ENCODE measurements at places on chromosomes 5 and 9. TPM values are rescaled to one million over a fixed set of nuclear protein-coding genes. Genes with fewer than 3 reads are reported as not detected.

PCDHB4 gene
- not detected for total RNA-seq

DNA sequence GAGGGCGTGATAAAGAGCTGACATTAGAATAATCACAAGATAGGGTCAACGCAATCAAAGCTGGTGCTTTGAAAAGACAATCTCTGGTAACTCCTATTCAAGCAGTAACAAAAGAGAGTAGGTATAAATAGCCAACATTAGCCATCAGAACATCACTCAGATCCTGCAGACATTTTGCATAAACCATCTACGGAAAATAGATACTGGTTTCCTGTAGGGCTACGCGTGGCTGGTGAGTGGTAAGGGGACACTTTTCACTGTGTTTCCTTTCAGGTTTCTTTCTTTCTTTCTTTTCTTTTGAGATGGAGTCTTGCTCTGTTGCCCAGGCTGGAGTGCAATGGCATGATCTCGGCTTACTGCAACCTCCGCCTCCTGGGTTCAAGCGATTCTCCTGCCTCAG is 22.3 kb downstream of the TTF1 start:
- no peak for DNase-seq

LRRC70 gene
- total RNA-seq, result 0.89 TPM

CNTNAP3 gene
- not detected for total RNA-seq

- DNase-seq, result no peak
Measured at GRCh38 chr5:95913663-95914062, 48.0 kb downstream of the ELL2 start.

- DNase-seq, result no peak
Measured at GRCh38 chr9:37033682-37034304, at the start of gene PAX5. Gene PAX5 (minus strand): TSS chr9:37034268. CDS start chr9:37034031, 237 bp downstream.

GRCh38 chr9:71465392-71465791 is 302.9 kb downstream of the CEMIP2 start:
- DNase-seq, result no peak

SLC9A3 gene
- total RNA-seq, result 3.2 TPM

- DNase-seq, result no peak
Measured at GRCh38 chr5:107705402-107706014, 34.8 kb upstream of the EFNA5 start.

IL3 gene
- total RNA-seq, result not detected

DNA sequence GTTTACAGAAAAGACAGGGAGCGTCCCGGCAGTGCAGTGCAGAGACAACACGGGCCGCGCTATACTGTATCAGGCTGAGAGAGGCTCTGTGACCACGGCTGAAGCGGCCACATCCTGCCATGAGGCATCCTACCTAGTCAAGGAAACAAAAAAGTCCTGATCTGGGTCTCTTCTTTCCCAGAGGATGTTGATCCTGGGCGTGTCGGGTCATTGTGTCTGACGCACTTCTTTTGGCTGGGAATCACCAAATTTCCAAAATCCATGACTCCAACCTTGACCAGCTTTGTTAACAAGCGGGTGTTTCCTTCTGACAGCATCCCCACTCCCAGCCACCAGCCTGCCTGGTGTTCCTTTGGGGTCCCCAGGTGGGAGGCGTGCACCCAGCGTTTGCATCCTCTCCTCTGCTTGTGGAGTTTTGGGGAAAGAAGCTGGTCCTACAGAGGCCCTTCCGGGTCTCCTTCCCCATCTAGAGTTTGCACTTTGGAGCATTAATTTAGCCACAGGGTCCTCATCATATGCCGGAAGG is 91.4 kb upstream of the RAI14 start:
- DNase-seq, result no peak

GRCh38 chr5:74285675-74286280 is 354.8 kb downstream of the ENC1 start:
- no peak for DNase-seq

DNA sequence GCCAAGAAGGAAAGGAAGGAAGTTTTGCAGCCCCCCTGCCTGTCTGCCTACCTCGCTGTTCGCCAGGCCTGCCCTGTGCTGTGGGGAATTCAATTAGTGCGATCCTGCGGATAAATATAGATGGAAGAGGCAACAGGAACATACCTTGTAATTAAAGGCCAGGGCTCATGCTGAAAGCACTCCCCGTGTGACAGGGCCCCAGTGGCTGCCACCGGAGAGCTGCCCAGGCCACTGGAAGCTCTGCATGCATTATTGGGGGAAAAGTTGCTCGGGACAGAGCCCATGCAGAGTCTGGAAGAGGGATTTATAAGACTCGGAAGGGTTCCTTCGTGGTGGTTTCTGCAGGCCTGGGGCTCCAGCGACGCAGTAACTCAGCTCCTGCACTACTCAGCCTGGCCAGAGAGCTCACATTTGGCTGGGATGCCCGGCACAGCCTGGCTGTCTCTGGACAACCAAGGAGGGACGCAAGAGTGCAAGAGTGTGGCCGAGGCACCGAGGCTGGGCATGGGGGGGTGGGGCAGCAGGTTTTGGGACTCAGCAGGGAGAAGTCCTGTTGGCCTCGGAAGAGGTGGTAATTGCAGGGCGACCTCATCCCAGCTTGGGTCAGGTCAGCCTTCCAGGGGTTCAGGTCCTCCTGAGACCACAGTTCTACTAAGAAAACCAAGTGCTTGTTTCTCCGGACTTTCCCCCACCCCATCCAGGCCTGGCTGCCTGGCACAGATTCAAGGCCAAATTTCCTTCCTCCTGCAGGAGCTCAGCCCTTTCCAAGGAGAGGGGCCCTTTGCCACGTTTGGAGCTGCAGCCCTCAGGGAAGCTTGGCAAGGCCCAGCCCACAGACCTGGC is 68.1 kb upstream of the GGTA1 start:
- DNase-seq, result no peak

DNA sequence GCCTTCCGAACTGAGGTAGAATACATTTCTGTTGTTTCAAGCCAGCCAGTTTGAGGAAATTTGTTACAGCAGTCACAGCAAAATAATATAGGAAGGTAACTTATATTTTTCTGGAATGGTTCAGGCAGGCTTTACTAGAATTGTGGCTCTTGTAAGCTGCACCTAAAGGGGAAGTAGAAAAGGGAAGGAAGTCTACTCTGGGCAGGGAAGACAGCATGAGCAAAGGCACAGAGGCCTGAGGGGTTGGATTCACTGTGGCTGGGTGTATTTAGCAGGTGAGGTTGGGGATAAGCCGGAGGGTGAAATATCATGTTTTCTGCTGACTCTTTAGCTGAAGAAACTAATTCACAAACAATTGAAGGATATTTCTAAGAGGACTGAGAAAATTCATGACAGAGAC is 183.5 kb downstream of the GAS1 start:
- no peak for DNase-seq

DNA sequence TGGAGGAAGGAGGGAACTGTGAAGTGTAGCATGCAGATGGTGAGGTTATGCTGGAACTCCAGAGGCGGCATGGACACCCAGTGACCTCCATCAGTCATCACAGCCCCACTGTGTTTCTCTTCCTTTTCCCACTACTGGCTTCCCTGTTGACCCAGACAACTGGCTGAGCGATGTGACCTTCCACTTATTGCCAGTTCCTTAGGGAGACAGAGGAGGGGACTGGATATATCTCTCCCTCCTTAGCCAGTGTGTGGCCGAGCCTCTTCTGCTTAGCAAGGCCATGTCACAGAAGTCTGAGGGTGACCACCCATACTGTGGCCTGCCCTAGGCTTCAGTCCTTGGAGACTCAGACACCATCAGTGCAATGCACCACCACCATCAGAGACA is 3.0 kb upstream of the PHYKPL start:
- DNase-seq, result no peak

DNA sequence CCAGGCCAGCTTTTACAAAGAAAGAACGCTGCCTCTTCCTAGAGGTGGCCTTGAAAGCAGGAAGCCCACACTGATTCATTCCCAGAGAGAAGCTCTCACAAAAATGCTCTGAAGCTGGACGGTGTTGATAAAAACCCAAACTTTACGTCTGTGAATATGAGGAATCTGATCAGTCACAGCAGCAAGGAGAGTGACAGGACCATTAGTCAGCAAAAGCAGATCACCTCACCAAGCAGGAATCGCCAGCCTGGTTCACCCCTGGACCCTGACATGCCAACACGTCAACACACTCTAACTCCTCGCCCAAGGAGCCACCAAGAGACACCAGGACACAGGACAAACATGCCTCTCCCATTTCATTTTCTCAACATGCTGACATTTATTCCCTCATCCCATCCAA is 70.6 kb upstream of the ZNF622 start:
- no peak for DNase-seq

NMUR2 gene
- total RNA-seq, result not detected

GRCh38 chr5:108233617-108234155 is 148.2 kb downstream of the FBXL17 start:
- DNase-seq, result no peak

BSPRY gene
- not detected for total RNA-seq

SLCO4C1 gene
- 3.7 TPM for total RNA-seq

UNC13B gene
- 1.6 TPM for total RNA-seq

- no peak for DNase-seq
Measured at GRCh38 chr9:100125236-100125635, 26.2 kb downstream of the INVS start.

GRCh38 chr5:169703813-169704212 is 66.7 kb downstream of the DOCK2 start:
- no peak for DNase-seq

DNA sequence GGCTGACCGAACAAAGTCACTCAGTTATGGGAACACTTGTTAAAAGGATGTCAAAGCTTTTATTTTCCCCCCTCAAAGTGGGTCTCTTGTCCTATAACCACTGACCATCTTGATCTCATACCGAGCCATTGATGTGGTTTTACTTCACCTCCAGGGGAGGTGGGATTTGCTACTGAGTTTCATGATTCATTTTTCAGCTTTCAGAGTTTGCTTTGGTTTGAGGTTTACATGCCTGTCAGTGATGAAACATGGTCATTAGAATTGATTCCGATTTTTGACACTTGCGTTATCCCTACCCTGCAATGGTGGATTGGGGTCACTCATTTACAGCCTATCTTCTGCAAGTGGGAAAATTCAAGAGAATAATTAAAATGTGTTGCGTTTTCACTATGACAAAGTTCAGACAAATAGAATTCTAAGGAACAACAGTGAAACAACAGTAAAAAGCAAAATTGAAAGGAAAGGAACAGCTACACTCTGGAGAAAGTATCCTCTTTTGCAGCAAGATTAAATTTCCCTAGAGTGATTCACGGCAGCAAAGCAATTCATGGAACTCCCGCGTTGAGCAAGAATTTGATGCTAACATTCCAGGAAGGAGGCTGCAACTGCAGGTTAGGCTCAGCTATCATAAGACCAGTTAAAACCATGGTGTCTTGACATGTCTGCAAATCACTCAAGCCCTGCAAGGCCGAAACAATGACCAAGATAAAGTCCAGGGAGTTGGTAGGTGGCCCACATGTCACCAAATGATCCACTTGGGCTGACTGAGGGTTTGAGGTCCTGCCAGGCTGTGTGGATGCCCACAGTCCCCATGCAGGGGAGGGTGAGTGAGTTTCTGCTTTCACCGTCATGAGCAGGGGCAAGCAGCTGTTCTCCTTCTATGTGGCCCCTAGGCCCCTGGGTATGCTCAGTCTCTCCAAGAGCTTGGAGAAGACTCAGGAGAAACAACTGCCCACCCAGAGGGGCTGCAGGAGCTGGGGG is 9.4 kb downstream of the GADD45G start:
- DNase-seq, result no peak

DNA sequence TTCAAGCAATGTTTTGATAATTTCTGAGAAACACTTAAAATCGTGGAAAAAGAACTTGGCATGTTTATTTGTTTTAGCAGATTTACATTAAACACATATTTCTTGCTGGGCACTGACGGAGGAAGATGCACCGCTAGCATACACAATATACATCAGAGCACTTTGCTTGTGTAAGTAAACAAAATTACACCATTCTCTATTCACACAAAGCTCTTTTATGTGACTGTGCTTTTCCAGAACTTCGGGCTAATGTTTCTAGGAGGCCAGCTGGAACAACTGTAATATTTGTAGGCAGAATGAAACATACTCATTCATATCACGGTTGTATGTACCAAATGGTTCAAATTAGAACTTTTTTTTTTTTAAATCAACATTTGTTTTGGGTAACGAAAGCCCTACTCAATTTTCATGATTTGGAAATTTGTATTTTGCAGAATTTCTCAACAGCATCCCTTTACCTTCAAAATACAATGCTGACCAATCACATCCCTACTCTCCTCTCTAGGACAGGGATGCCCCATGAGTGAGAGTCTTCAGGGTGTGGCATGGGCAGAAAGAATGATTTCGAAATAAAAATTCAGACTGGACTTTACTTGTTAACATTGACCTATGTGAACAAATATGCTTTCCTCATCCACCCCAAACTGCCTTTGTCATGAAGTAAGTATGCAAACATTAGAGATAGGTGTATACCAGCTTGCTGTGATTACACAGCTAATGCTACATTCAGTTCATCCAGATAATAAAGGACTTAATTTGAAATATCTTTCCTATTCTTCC is 425.1 kb downstream of the BNC2 start:
- no peak for DNase-seq

GRCh38 chr5:73417303-73418034 is 31.1 kb downstream of the FOXD1 start:
- no peak for DNase-seq

GRCh38 chr9:27828908-27829307 is 255.6 kb upstream of the C9orf72 start:
- no peak for DNase-seq

GRCh38 chr5:177015156-177015555 is 7.3 kb upstream of the ZNF346 start:
- DNase-seq, result no peak

EEIG1 gene
- 252 TPM for total RNA-seq

GRCh38 chr9:3646226-3646625 is 120.4 kb upstream of the RFX3 start:
- no peak for DNase-seq

DNA sequence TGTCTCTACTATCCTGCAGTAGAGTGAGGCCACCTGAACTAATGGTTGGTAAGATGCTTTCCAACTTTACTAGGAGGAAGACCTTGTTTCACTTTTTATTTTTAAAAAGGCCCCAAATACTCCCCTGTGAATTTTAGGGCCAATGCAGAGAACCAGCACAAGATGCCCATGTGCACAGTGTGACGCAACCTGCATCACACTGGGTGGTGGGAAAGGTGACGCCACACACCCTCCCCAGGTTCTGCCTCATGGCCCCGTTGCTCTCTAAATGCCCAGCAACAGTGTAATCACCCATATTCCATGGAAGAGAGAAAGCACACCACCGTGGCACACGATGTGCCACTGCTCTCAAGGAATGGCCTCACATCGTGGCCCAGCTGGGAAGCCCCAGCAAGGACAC is 6.4 kb downstream of the SURF4 start:
- no peak for DNase-seq
